ENCODE measurements at places on chromosomes 1 and 21.

- DNase-seq = no peak
Measured at GRCh38 chr1:4603295-4604110, 50.9 kb upstream of the AJAP1 start.

DNA sequence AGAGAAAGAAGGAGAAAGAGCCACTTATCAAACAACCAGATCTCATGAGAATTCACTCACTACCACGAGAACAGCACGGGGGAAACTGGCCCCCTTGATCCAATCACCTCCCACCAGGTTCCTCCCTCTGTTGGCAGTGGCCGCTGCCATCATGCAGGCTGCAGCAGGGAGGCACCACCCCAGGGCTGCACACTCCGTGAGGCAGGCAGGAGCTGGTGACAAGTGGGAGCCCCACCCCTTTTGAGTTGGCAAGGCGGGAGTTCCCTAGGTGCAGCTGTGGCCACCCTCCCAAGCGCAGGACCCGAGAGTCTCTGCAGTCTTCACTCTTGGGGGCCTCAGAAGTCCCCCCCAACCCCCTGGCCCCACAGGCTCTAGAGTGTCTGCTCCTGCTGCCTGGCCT lies 83.9 kb upstream of the GJB5 start:
- no peak for DNase-seq

GRCh38 chr1:216456682-216457081 lies 33.4 kb upstream of the USH2A start:
- no peak for DNase-seq

DNA sequence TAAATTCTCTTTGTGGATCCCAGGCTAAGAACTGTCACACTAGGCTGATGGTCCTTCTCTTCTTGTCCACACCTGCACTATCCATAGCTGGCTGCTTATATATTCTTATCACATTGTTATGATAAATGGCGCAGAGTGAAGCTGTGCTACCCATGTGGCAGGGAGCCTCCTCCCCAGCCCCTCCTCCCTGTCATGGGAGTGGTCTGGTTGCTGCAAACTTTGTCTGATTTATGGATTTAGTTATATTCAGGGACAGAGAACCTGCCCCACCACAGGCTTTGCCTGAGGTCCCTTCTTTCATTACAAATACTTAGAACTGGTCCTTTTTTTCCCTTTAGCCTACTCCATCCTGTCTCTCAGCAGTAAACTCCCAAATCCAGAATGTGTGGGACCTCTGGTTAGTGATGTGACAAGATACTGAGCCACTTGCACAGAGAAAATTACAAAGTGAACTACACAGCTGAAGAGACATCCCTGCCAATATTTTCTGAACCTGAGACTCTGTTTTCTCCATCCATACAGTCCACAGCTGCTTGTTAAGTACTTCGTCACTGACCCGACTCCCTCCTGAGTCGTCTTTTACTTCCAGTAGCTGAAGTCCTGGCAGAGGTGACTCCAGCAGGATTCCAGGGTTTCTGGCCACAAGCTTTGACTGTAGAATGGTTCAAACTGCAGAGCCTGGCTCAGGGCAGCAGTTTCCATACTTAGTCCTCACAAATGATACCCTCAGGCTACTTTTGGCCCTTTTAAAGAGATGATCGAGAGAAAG lies 37.6 kb downstream of the PTGFRN start:
- DNase-seq = no peak

DNA sequence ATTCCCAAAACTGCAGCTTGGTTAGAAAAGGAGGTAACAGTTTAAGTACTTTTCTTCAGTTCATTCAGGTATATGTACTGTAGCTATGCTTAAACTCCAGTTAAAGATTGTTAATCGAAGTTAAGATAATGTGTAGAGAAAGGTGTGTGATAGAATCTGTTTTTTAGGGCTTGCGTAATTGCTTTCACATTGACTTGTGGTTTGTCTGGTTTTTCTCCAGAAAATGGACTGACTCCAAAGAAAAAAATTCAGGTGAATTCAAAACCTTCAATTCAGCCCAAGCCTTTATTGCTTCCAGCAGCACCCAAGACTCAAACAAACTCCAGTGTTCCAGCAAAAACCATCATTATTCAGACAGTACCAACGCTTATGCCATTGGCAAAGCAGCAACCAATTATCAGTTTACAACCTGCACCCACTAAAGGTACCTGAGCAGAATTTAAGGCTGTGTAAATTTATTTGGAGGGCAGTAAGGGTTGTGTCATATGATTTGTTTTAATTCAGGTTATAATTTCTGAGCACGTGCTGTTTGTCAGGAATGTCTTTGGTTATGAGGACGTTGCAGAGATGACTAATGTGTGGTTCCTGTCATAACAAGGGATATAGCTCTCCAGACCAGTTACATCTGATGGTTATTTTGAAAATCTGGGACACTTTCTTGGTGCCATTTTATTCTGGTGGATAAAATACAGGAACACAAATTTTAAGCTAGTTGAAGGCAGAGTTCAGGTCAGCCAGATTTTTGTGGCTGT lies 26.0 kb downstream of the ATF6 start:
- no peak for DNase-seq

- DNase-seq = no peak
Measured at GRCh38 chr1:22289307-22289995, 146.6 kb upstream of the WNT4 start.

DNA sequence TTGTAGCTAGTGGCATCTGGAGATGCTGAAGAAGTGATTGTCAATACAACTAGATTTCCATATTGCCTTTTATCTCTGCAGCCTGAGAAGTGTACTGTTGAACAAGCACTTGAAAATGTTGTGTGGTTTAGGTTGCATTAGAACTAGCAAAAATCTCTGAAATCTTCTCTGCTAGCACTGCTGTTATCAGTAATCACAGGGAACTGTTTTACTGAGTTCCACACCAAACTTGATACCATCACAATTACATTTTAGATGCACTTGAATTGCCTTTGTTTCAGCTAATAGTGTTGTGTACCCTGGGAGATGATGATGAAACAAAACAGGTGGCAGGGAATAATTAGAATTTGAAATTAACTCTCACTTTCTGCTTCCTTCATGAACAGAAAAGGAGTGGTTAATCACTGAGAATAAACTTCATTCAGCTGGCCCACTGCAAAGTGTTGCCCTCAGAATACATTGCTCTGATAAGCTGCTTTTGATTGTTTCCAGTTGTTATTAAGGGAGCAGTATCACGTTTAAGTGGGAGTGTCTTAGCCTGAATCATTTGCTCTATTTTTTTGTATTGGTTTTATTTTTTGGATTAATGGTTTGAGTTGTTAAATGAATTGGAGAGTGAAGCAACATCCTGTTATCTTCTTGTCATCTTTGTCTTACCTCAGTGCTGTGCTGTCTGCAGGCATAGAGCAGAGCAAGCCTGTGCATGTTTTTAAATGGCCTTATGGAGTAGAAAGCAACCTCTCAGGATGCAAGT lies 13.0 kb downstream of the FAM20B start:
- DNase-seq = no peak

DNA sequence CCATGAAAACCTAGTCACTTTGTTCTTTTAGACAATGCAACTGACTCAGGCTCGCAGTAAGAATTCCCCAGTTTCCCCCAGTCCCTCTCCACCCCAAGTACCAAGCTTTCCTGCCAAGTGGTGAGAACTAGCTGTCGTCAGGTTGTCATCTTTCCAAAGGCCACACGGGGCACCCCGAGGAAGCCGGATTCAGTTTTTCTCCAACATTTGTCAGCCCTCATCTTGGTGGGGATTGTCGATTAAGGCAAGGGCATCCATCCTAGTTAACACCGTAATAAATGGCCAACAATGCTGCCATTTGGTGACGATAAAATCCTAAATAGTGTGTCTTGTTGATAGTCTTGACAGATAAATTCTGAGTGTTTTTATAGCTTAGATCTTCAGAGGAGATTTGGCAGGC lies 55.9 kb upstream of the PROX1 start:
- DNase-seq = no peak

GRCh38 chr1:8712413-8713231 lies 104.8 kb downstream of the RERE start:
- peak; percentile 95 for DNase-seq
